T follicular helper cell (primary cell): ENCODE measurements at places on chromosomes 7 and 10.

GRCh38 chr10:82148764-82149163 is 273.8 kb downstream of the NRG3 start:
- DNase-seq: no peak

DNA sequence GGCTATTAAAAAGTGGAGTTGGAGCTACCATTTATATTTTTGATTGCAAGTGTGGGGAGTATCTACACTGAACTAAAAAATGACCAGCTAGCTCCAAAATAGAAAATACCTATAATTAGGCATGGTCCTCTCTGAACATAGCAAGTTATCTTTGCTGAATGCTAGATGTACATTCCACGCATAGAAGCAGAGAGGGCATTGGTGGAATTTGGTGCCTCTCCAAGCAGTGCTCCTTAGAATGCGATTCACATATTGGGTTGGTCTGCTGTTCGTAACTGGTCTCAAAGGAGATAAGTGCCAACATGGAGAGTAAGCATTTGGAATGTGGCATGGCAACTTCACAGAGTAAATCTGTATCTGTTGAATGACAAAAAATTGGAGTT is 196.2 kb downstream of the PTN start:
- DNase-seq: no peak

GRCh38 chr10:79927111-79927828 is 21.6 kb downstream of the SFTPD start:
- no peak for DNase-seq

GRCh38 chr10:104057717-104058116 is 28.0 kb downstream of the COL17A1 start:
- DNase-seq: no peak

GRCh38 chr7:97064972-97065587 is 40.4 kb upstream of the DLX5 start:
- no peak for DNase-seq
